Fibroblast of villous mesenchyme (primary cell): ENCODE measurements at places on chromosomes 7 and 10.

DNA sequence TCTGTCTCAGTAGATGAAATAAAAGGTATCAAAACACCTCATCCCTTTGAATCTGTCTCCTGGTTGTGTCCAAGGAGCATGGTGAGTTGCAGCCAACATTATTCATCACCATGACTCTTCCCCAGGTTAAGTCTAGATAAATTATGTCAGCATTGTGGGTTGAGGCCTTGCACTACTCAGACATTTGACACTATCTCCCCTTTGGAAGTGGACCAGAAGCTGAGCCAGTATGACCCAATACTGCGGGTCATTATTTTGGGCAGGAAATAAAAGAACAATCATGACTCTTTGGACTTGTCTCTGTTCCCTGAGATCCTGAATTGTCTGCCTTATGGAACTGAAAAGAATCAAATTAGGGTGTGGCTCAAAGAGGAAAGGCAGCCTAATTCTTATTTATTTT is 168.2 kb upstream of the FAM171A1 start:
- DNase-seq: no peak

DNA sequence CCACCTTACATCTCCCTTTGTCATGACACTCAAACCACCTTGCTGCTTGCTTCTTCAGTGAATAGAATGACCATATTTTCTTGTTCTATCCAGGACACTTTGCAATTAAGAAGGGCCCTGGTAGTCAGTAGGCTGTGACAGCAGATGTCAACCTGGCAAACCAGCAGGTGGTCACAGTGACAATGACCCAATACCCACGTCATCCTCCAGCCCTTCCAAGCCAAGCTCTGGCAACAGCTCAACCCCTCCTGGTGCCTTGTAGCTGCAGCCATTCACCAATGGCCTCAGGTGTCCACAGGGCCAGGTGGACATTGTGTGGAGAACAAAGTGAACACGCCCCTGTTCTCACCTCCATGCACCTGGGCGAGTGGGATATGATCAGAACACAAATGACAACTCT is 87.6 kb upstream of the MACROH2A2 start:
- no peak for DNase-seq

DNA sequence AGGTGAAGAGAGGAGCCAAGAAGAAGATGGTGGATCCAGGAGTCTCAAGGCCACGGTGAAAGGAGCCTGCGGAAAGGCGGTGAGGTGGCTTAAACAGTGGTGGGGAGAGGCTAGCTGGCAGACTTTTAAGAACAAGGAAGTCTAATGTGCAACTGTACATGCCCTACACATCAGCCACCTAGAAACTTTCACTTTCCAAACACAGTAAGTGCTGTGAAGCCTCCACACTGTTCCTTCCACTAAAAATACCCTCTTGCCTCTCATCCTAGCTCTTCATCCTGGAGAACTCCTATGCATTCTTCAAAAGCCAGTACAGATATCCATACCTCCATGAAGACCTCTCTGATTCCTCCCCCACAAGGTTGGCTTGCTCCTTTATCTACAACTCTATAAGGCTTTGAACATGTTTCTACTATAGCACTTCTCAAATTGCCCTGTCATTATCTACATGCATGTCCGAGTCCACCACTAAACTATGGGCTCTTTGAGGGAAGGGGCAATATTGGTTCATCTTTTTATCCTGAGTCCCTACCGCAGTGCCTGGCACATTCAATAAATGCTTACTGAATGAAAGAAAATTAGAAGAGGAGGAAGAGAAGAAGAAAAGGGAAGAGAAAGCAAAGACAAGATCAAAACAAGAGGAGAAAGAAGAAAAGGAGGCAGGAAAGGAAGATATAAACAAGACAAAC is 54.2 kb downstream of the DNAJC12 start:
- DNase-seq: no peak

DNA sequence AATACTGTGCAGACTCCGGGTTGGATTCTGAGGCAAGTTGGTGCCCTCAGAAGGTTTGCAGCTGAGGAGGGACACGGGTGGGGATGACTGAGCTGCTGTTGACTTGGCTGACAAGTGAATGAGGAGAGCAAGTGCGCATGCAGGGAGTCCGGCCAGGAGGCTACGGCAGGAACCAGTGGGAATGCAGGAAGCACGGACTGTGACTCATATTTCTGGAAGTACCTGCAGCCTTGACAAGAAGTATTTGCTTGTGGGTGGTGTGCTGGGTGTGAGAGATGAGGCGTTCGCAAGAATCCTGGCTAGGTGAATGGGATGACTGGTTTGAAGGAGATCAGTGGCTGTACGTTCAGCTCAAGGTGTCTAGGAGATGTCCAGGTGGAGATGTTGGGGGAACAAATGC is 30.8 kb upstream of the FXYD4 start:
- DNase-seq: no peak

DNA sequence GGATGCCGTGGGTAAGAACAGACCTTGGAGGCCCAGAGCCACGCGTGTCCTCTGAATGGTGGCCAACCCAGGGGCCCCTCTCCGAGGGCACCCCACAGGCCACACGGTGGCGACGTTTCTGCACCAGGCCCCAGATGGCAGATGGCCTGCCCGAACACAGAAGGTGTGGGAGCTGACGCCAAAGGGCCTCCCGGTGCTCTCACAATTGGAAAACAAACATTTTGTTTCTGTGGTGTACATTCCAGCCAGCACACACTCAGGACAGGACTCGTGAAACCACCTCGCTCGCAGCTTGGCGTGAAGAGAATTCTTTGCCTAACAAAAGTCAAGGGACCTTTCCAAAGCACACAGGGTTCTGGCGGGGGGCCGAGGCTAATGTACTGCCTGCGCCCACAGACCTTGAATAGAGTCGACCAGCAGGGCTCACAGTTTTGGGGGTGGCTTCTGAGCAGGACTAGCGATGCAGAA is 112.1 kb downstream of the FAM53B start:
- peak; percentile 67 for DNase-seq

DNA sequence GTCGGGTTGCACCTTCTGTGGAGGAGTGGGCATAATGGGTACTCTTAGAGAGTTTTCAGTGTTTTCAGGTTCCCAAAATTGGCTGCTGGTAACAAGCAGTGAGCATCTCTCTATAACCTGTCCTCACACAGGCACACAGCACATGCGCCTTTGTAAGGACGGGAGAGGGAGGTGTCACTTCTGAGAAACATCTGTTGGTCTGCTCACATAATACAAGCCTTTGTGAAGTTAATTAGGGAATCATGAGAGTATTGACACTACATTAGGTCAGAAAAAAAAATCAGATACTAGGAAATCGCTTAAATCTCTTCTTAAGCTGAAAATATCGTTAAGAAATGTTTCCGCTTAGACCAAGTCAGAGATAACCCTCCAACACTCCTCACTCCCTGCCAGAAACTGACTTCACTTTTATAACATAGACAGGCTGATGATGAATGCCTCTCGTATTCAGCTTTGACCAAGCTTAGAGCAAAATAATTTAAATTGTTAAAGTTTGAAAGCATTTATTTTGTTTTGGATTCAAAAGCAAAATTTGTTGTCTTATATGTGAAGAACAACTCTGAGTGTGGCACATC is 769.7 kb downstream of the TNS3 start:
- DNase-seq: no peak

GRCh38 chr10:120076996-120077706 is 184.6 kb downstream of the SEC23IP start:
- no peak for DNase-seq

DNA sequence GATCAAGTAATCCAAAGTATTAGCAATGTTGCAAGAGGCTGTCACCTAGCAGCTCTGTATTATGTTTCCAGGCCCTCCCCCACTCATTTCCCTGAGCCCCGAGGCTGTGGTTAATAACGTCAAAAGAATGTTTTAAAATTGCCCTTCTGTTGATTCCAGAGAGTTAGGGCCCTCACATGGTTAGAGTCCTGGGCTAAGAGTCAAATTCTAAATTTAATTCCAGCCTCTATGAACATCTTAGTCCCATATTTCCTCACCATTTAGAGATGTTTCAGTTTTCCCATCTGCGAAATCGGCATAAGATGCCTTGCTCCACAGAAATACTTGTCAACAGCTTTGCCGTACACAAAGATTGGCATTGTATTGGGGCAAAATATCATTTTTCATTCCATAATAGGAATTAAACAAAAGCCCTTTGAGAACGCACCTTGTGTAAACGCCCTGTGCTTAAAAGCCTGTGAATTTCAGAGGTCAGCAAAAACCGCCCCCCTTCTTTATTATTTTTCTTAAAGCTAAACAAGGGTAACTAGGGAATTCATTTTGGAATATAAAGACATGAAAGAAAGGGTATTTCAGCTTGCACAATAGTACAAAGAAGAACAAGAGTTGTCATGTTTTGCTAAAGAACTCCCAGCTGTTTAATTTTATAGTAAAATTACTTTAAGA is 135.8 kb downstream of the ARID5B start:
- peak; percentile 90 for DNase-seq

DNA sequence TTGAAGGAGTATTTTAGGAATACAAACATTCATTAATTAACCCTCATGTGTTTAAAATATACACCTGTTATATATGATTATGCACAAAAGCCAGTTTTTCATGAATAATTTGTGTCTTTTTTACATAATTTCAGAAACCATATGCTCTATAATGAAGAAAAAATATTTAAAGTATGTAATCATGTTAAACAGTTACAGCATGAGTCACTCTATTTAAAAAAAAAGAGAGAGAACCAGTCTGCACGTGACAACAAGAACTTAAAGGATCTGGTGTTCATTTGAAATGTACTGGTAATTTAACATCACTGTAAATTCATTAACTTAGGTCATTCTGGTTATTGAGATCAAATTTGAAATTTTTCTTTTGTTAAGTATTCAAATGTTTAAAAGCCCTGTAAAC is 228.5 kb downstream of the CACNB2 start:
- peak; percentile 25 for DNase-seq

DNA sequence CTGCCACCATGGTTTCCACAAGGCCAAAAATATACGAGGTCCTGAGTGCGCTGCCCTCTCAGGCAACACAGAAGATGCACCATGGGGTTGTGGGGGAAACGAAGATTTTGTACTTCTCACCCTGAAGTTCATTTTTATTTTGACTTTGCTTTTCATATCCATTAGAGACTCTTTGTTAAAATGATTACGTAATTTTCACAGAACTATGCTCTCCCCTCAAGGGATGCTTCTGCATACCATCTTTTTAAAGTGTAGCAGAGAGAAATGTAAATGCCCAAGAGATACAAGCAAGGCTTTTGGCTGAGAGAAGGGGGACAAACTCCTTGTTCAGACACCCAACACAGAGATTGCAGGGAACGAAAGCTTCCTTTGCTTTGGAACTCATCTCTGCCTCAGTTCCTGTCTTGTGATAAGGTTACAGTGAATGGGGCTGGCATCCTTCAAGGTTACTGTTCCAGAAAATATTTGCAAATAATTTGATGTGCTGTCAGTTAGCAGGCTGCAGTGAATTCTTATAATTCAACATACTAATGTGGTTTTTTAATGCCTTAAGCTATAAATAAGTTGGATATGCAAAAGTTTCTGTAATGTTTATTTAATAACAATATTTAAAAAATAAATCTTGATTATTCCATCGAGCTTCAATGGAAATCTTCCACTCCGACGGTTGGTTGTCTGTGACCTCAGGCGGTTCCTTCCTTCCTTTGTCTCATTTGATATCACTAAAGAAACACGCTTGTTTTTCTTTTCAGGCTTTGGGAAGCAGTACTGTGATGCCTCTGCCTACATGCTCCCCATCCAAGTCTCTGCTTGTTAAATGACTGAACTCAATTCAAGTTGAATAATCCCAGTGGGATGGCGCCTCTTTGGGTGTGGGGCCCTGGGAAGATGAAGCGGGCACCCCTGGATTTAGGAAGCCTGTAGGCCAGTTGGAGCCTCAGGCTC is 209.3 kb upstream of the CTBP2 start:
- DNase-seq: no peak

DNA sequence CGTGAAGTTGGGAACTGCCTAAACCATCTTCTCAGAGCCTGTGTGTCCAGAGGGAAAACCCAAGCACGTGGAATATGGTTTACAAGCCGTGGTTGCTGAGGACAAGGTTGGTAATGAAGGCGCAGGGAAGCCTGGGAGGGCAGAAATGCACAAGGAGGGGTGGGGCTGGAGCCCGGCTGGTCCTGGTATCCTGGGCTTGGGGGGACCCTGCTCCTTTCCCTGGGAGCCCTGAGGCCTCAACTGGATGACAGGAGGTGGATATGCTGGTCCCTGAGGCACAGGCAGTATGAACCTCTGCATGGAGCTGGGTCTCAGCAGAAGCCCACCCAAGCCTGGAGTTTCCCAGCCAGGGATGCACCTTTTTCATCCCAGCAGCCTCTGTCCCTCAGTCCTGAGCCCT is 80.3 kb upstream of the RET start:
- no peak for DNase-seq

GRCh38 chr10:97016728-97017473 is 168.9 kb downstream of the SLIT1 start:
- DNase-seq: no peak

GRCh38 chr10:66827353-66827752 is 98.5 kb upstream of the LRRTM3 start:
- DNase-seq: peak; percentile 18

DNA sequence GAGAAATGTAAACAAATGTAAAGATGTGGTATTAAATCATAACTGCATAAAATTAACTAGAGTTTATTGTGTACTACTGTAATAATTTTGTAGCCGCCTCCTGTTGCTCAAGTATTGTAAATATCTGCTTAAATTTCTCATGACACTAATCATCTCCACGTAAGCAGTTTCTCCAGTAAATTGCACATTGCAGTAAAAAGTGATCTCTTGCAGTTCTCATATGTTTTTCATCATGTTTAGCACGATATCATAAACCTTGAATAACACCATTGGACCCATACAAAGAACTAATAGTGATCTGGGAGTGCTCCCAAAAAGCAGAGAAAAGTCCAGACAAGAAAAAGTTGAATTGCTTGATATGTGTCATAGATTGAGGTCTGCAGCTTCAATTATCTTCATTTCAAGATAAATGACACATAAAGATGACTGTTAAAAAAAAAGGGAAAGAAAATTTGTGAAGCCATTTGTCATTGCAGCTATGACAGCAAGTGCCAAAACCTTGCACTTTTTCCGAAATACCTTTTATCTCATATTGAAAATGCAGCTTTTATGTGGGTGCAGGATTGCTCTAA is 15.3 kb downstream of the LIPA start:
- peak; percentile 84 for DNase-seq

GRCh38 chr7:82595176-82595575 is 151.6 kb upstream of the CACNA2D1 start:
- DNase-seq: no peak

GRCh38 chr10:97466755-97467154 is 20.8 kb downstream of the ZDHHC16 start:
- DNase-seq: no peak

GRCh38 chr10:60446851-60447250 is 57.2 kb upstream of the ANK3 start:
- DNase-seq: no peak
